ENCODE measurements at places on chromosomes 5 and 9. TPM values are rescaled to one million over a fixed set of nuclear protein-coding genes. Genes with fewer than 3 reads are reported as not detected.

The AQP7 gene
- total RNA-seq, result not detected

The SLC34A3 gene
- not detected for total RNA-seq

The CDH6 gene
- total RNA-seq, result 0.13 TPM

The PAEP gene
- not detected for total RNA-seq

The RGS7BP gene
- total RNA-seq, result not detected

The CREBRF gene
- total RNA-seq, result 6.3 TPM

The OSTF1 gene
- total RNA-seq, result 71.1 TPM

The BTNL8 gene
- not detected for total RNA-seq

The ANKRD18B gene
- total RNA-seq, result 6.0 TPM

Data from bronchial epithelial cell (primary cell).